ENCODE measurements at places on chromosomes 3 and 15.

- DNase-seq = no peak
- H3K36me3 ChIP-seq = no peaks in the 10 kb centered on the region
- no peak overlapping the region for H3K27ac ChIP-seq
- no peaks in the 10 kb centered on the region for H3K4me1 ChIP-seq
- H3K4me3 ChIP-seq = no peak overlapping the region
These were observed 796.6 kb upstream of the DPPA4 start for GRCh38 chr3:110133971-110134370.

DNA sequence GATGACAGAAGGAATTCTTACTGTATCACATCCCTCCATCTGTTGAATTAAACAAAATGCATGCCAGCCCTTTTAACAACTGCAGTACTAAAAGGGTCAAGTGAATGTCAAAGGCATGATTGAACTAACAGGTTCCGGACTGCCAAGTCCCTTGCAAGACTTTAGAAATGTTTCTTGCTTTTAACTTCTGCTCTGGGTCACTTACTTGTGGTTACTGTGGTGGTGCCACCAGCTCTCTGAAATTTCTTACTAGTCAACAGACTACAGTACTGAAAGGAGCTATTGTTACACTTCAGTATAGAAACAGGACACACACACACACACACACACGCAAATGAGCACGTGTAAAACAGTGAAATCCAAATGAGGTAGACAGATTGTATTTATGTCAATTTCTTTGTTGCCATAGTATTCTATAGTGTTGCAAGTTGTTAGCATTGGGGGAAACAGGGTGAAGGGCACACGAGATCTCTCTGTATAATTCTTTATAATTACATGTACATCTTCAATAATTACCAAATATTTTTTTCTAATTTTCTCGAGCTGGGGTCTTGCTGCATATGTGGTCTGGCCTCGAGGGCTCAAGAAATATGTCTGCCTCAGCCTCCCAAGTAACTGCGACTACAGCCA, 79.9 kb upstream of the SLC25A26 start:
- no peak overlapping the region for H3K4me3 ChIP-seq
- no peaks in the 10 kb centered on the region for H3K36me3 ChIP-seq
- no peaks in the 10 kb centered on the region for H3K4me1 ChIP-seq
- no peak overlapping the region for H3K27ac ChIP-seq
- H3K27me3 ChIP-seq = no peaks in the 10 kb centered on the region

DNA sequence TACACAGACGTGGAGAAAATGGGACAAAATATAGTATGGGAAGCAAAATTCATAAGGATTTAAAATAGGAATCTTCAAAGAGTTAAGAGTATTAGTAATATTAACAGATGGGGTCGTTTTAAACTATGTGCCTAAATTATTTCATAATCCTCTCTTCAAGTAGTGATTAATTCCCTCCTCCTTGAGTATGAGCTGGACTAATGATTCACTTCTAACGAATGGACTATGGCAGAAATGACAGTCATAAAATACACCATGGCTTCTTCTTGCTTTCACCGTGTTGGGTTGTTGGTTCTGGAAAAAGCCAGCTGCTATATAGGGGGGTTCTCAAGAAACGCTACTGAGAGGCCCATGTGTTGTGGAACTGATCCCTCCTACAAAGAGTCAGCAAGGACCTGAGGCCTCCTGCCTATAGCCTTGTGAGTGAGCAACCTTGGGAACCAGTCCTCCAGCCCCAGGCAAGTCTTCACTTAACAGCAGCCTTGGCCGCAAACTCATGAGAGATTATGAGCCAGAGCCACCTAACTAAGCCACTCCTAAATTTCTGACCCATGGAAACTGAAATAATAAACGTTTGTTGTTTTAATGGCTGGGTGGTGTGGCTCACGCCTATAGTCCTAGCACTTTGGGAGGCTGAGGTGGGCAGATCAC, 64.8 kb upstream of the ABHD2 start:
- no peak overlapping the region for H3K4me3 ChIP-seq
- no peak for DNase-seq
- no peak overlapping the region for H3K27ac ChIP-seq
- no peaks in the 10 kb centered on the region for H3K27me3 ChIP-seq
- peaks cover 10% of the 10 kb centered on the region for H3K4me1 ChIP-seq
- no peaks in the 10 kb centered on the region for H3K36me3 ChIP-seq

- H3K36me3 ChIP-seq = no peaks in the 10 kb centered on the region
- no peaks in the 10 kb centered on the region for H3K4me1 ChIP-seq
- DNase-seq = no peak
These were observed 149.4 kb upstream of the CNTN3 start for GRCh38 chr3:74763830-74764229.

DNA sequence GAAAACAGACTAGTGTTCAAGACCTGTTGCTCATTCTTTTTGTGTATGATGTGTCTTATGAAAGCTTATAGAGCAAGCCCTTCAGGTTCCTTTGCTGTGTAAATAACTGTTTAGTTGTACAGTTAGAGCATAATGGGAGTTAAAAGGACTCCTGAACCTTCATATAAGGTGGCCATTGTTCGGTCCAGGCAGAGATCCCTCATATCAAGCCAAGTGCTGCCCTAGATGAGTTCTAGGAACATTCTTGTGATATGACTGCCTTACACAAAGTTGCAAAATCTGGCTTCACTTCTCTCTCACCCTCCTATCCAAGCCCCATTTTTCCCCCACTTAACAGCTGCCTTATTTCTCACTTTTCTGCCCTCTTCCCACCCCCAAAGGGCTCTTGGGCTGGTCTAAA, 26.9 kb downstream of the GYG1 start:
- H3K4me3 ChIP-seq = no peak overlapping the region
- H3K36me3 ChIP-seq = peaks cover 11% of the 10 kb centered on the region
- no peaks in the 10 kb centered on the region for H3K4me1 ChIP-seq
- no peaks in the 10 kb centered on the region for H3K27me3 ChIP-seq
- DNase-seq = no peak

GRCh38 chr3:169172535-169172934, 491.0 kb downstream of the MECOM start:
- H3K4me1 ChIP-seq = no peaks in the 10 kb centered on the region
- no peak overlapping the region for H3K4me3 ChIP-seq
- H3K36me3 ChIP-seq = no peaks in the 10 kb centered on the region
- no peaks in the 10 kb centered on the region for H3K27me3 ChIP-seq
- DNase-seq = no peak

- DNase-seq = no peak
- peaks cover 4% of the 10 kb centered on the region for H3K36me3 ChIP-seq
- H3K27ac ChIP-seq = no peak overlapping the region
- no peaks in the 10 kb centered on the region for H3K27me3 ChIP-seq
These were observed 22.2 kb downstream of the NXPE3 start for GRCh38 chr3:101801174-101801573.

- H3K4me1 ChIP-seq = no peaks in the 10 kb centered on the region
- no peak overlapping the region for H3K4me3 ChIP-seq
- H3K36me3 ChIP-seq = peaks cover 9% of the 10 kb centered on the region
These were observed 23.3 kb downstream of the UBR1 start for GRCh38 chr15:43082509-43082908.

- no peaks in the 10 kb centered on the region for H3K4me1 ChIP-seq
- no peak overlapping the region for H3K27ac ChIP-seq
- H3K27me3 ChIP-seq = no peaks in the 10 kb centered on the region
- DNase-seq = no peak
These were observed 51.8 kb upstream of the SETMAR start for GRCh38 chr3:4251412-4251811.

- no peaks in the 10 kb centered on the region for H3K4me1 ChIP-seq
- DNase-seq = no peak
- no peaks in the 10 kb centered on the region for H3K27me3 ChIP-seq
- H3K27ac ChIP-seq = no peak overlapping the region
- H3K36me3 ChIP-seq = no peaks in the 10 kb centered on the region
These were observed 149.4 kb downstream of the CFAP20DC start for GRCh38 chr3:58900386-58900785.

GRCh38 chr3:138469874-138470273, 35.5 kb downstream of the ESYT3 start:
- no peaks in the 10 kb centered on the region for H3K36me3 ChIP-seq
- H3K4me1 ChIP-seq = no peaks in the 10 kb centered on the region
- H3K27me3 ChIP-seq = no peaks in the 10 kb centered on the region

DNA sequence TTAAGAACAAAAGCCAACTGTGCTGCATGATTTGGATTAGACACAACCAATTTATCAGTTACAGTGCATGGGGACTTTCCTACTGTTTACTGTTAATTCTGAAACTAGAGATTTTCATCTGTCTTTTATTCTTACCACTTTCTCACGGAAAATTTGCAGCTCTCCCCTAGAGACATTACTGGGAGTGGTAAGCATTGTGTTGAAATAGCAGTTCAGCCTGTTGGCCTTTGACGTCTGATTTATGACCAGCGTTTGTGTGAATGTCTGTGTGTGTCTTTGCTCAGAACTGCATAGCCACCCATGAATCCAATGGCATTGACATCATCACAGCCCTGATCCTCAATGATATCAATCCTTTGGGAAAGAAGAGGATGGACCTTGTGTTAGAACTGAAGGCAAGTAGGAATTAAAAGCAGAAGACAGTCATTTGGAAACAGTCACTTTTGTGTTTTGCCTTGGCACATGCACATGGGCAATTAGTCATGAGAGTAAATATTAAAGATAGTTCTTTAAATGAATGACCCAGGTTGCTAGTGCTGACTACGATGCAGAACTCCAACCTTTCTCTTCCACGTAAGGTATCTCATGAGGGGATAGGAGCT, 202.2 kb upstream of the BHLHE40 start:
- no peak overlapping the region for H3K4me3 ChIP-seq
- DNase-seq = no peak
- H3K36me3 ChIP-seq = no peaks in the 10 kb centered on the region
- no peak overlapping the region for H3K27ac ChIP-seq
- no peaks in the 10 kb centered on the region for H3K4me1 ChIP-seq

- no peaks in the 10 kb centered on the region for H3K27me3 ChIP-seq
- no peaks in the 10 kb centered on the region for H3K36me3 ChIP-seq
- H3K4me3 ChIP-seq = no peak overlapping the region
- no peak overlapping the region for H3K27ac ChIP-seq
- no peak for DNase-seq
- no peaks in the 10 kb centered on the region for H3K4me1 ChIP-seq
These were observed 75.5 kb upstream of the IQSEC1 start for GRCh38 chr3:13148561-13149329.

DNA sequence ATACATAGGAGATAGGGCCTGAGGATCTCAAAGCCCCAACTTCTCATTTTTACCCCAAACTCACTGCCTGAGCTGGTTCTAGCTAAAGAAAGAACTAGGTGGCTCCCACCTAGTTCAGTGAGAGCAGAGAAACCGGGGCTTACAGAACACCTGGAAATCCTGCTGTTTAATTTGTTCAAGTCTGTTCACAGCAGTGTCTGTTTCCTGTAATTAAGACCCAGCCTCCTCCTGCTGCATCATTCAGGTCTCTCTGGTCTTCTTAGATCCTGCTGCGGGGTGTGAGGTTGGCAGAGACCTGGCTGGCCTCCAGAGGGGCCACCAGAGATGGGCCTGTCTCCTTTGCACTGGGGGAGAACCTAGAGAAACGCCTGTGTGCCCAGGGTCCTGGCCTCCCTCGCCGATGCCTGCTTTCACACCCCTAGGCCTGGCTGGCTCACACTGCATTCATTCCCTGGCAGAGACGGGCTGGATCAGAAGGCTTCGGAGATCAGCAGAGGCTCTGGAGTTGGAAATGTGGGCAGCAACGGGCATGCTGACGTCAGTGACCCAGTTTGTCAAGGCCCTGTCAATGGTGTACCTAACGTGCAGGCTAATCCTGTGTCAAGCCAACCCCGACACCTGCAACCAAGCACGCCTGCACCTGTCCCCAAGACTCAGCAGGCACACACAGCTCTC, 4.9 kb upstream of the CHRNA3 start:
- no peaks in the 10 kb centered on the region for H3K36me3 ChIP-seq
- no peak overlapping the region for H3K4me3 ChIP-seq
- H3K4me1 ChIP-seq = no peaks in the 10 kb centered on the region
- no peak for DNase-seq
- peaks cover 4% of the 10 kb centered on the region for H3K27me3 ChIP-seq
- H3K27ac ChIP-seq = no peak overlapping the region

- H3K27ac ChIP-seq = peak overlapping the region; percentile 87
- H3K36me3 ChIP-seq = no peaks in the 10 kb centered on the region
- DNase-seq = no peak
- no peaks in the 10 kb centered on the region for H3K27me3 ChIP-seq
- H3K4me1 ChIP-seq = peaks cover 35% of the 10 kb centered on the region
- peak overlapping the region; percentile 89 for H3K4me3 ChIP-seq
These were observed 1.1 kb downstream of the TFDP2 start for GRCh38 chr3:142148044-142148791.

Data from Panc1 (cell line).